Activated CD4-positive, CD25-positive, alpha-beta regulatory T cell treated with anti-CD3 and anti-CD28 coated beads, Interleukin-2, amount 50 U/mL, for 16 hours (primary cell): ENCODE measurements at places on chromosomes 11 and 22.

DNA sequence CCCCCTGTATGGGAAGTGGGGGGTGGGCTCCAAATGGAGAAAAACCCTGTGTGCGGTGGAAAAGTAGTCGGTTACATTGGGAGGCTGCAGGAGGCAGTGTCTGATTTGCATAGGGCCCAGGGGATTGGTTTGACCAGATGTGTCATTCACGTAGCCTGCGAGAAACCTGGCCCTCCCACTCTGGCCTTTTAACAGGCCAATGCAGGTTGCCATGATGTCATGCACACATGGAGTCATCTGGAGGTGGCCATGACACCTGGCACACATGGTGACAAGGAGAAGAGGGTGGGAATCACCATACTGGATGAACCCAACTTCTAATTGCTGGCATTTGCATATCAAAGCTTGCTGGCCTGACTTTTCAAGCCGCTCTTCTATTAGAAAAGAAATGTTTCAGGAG lies 50.6 kb downstream of the FAM181B start:
- no peak for DNase-seq

DNA sequence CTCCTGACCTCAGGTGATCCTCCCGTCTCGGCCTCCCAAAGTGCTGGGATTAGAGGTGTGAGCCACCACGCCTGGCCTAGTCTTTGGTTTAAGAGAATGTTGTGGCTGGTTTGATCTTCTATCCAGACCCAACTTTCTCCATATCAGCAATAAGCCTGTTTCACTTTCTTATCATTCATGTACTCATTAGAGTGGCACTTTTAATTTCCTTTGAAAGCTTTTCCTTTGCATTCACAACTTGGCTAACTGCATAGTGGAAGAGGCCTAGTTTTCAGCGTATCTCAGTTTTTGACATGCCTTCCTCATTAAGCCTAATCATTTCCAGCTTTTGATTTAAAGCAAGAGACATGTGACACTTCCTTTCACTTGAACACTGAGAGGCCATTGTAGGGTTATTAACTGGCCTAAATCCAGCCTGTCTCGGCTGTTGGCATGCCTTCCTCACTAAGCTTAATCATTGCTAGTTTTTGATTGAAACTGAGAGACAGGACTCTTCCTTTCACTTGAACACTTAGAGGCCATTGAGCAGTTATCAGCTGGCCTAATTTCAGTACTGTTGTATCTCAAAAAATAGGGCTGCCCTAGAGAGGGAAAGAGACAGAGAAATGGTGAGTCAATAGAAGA lies 13.1 kb upstream of the RPL3 start:
- DNase-seq, result no peak

DNA sequence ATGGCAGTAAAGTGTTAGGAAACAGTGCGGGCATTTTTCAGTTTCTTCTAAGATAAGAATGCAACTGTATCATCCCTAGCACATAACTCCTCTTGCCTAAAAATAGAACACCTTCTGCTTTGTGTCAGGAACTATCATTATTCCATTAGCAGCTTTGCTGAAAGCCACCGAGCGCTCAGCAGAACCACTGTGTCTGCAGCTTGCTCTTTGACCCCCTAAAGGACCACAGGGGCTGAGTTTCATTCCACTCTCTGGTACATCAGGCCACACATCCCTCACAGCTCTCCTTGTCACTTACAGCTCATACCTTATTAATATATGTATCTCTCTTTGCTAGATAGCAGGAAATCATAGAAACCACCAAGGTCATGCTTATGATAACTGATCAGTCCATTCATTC lies 360.2 kb downstream of the KCNA4 start:
- no peak for DNase-seq

- no peak for DNase-seq
Measured at GRCh38 chr11:127627629-127628457, 627.3 kb upstream of the KIRREL3 start.

GRCh38 chr11:107859459-107860239 lies 1.1 kb upstream of the SLC35F2 start:
- DNase-seq, result no peak

- no peak for DNase-seq
Measured at GRCh38 chr11:125945011-125945796, 640 bp upstream of the VSIG10L2 start.

- DNase-seq, result no peak
Measured at GRCh38 chr11:71339396-71339881, 87.1 kb upstream of the SHANK2 start.

DNA sequence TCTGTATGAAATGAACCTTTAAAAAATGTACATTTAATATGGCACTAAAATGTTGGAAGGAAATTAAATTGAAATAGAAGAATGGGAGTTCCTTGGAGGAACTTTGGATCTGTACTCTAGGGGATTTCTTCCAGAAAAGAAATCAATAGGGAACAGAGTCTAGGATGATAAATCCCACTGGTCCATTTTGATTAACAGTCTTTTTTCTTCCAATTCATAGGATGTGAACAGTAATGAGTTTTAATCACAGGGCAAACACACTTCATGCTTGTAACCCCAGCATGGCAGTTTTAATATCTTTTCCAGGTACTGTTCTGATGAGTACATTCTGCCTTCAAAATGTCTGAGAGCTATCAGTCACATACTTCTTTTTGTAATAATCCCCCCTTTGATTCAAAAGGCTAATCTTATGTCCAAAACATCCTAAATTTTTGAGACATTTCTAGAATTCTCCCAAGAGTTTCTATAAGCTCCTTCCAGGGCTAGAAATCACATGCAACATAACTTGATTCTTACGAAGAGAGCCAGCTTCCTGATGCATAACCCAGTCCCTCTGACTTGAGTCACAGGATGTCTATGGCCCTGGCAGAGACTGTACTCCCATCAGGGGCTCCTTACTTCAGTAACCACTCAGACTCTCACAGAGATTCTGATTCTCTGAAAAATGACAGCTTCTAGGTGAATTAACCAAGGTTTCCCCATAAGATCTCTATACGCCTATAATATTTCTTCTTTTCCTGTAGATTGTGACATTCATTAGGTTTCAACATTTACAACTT lies 112.9 kb downstream of the SLC36A4 start:
- DNase-seq, result no peak

DNA sequence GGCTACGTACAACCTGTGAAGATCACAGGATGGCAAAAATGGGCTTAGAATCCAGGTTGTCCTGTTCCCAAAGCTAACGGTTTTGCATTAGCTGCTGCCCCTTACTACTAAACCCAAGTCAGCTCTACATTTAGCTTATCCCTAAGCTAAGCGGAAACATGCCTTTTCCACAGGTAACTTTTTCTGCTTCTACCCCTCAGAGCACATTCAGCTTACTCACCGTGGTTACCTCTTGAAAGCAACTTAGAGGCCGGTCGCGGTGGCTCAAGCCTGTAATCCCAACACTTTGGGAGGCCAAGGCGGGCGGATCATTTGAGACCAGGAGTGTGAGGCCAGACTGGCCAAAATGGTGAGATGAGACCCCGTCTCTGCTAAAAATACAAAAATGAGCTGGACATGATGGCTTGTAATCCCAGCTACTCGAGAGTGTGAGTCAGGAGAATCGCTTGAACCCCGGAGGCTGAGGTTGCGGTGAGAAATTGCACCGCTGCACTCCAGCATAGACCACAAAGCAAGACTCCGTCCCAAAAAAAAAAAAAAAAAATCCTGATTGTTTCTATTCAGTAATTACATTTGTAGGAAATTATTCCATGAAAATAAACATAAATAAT lies 790 bp upstream of the TMEM41B start:
- DNase-seq, result no peak

DNA sequence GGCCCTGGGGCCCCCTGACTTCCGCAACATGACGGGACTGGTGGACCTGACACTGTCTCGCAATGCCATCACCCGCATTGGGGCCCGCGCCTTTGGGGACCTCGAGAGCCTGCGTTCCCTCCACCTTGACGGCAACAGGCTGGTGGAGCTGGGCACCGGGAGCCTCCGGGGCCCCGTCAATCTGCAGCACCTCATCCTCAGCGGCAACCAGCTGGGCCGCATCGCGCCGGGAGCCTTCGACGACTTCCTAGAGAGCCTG lies 992 bp downstream of the LRFN4 start:
- no peak for DNase-seq

DNA sequence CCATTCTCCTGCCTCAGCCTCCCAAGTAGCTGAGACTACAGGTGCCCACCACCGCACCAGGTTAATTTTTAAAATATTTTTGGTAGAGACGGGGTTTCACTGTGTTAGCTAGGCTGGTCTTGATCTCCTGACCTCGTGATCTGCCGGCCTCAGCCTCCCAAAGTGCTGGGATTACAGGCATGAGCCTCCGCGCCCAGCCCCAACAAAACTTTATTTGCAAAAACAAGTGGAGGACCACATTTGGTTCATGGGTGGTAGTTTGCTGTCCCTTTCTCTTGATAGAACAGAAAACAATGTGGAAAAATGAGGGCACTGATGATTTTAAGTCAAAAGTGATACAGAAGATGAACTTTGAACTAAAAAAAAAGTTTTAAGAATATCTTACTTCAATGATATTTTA lies 121.8 kb upstream of the SERPIND1 start:
- DNase-seq, result no peak

DNA sequence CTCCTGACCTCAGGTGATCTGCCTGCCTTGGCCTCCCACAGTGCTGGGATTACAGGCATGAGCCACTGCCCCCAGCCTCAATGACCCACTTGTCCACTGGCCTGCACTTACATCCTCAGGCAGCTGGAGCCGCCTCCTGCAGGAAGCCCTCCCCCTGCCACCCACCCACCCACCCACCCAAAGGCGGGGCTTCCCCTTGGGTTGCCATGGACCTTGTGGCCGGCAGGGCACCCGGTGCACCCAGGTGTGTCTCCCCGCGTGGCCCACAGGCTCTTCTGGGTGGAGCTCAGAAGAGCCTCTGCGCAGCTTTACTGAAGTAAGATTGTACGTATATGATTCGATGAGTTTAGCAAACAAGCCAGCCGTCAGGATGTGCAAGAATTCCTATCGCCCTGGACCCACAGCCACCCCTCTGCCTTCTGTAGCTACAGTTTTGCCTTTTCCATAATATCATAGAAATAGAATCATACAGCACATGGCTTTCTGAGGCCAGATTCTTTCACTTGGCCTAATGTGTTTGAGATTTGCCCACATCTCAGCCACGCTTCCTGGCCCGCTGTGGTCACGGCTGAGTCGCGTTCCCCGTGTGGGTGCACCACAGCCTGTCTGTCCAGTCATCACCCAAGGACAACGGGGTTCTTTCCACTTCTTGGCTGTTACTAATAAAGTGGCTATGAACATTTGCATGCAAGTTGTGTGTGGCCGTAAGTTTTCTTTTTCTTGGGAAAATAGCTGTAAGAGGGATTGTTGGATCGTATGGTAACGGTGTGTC lies 5.3 kb upstream of the BRSK2 start:
- DNase-seq, result no peak

GRCh38 chr11:120032766-120033390 lies 105.0 kb downstream of the TRIM29 start:
- no peak for DNase-seq

DNA sequence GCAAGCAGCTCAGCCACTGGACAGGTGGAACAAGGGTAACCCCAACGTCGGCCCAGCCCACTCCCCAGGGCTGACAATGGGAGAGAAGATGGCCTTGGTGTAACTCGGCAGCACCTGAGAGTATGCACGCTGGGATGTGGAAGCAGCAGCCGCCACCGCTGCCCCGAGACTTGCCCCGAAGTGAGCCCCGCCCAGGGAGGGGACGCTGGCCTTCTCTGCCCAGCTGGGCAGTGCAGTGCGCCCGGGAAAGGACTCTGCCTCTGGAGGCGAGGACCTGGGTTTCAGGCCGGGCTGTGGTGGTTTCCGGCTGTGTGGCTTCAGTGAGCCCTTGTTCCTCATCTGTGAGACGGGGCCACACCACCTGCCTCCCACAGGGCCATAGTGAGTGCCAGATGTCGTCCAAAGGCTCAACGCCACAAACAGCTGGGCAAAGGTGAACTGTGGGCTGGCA lies 8.6 kb upstream of the POLDIP3 start:
- DNase-seq, result no peak

GRCh38 chr11:11279956-11280689 lies 72.9 kb downstream of the CSNK2A3 start:
- no peak for DNase-seq

GRCh38 chr11:94303966-94304958 lies at the start of gene IZUMO1R:
Gene IZUMO1R, plus strand, starts transcription at chr11:94304580. Its CDS starts 1,057 bp downstream, at chr11:94305637.
- DNase-seq, result no peak

- no peak for DNase-seq
Measured at GRCh38 chr11:61004180-61004611, 32.7 kb downstream of the CD6 start.

GRCh38 chr22:45452565-45453379 lies 39.3 kb downstream of the RIBC2 start:
- no peak for DNase-seq

DNA sequence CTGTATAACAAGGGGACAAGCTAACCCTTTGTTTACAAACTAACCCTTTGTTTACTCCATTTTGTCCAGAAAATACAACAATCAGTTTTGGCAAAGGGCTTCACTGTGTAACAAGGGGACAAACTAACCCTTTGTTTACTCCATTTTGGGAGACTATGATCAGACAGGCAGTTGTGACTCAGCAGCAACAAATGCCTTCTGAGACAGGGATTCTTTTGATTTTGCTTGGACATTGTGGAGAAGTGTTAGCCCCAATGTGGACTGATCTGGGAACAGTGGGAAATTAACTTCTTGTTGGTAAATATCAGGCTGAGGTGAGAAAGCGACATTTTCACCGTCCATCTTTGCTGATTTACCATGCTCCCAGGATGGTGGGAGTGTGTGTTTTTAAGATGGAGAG lies 983 bp downstream of the EHF start:
- no peak for DNase-seq

- no peak for DNase-seq
Measured at GRCh38 chr22:46942799-46943785, 180.6 kb downstream of the TBC1D22A start.

DNA sequence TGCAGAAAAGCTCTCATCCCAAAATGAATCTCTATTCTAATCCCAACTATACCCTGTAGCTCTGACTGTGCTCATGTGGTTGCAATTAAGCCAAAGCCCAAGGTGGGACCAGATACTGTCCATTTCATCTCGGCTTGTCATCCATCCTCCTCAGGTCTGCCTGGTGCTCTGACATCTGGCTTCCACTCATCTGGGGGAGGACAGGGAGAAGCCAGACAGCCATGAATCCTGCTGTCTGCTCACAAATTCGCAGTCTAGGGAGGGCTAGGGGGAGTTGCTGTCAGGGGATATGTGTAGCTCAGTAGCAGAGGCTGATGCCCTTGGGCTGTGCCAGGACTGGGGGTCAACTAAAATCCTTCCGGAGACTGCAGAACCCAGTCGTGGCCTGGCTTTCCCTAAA lies 167.1 kb downstream of the ETS1 start:
- DNase-seq, result no peak
